ENCODE measurements at places on chromosomes 5 and 9. TPM values are rescaled to one million over a fixed set of nuclear protein-coding genes. Genes with fewer than 3 reads are reported as not detected.

The MARCOL gene
- not detected for polyA plus RNA-seq

DNA sequence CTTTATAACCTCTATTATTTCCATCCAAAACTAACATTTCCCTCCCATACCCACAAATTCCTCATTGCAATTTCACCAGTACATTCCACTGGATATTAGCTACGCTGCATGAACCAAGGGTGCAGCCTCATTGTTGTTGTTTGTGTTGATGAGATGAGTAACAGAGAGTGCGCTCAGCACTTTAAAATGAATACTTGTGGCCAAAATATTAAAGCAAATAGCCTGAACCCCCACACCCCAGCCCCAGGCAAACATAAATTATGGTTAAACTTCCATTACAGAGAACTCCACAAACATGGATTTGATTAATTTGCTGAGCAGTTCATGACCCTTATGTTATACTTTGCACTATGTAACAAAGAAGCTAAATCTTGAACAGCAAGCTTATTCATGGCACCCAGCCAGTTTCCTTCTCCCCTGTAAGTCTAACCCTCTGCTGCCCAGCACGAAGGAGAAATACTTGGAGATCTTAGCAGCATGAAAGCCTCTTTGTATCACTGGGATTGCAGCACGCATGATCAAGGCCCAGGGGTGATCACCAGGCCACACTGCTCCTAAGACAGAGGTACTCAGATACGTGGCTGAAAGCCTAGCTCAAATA, 205.0 kb downstream of the DOCK8 start:
- no peak for DNase-seq

The FST gene
- 106 TPM for polyA plus RNA-seq

The CATSPER3 gene
- 0.22 TPM for polyA plus RNA-seq

GRCh38 chr9:116287721-116288120, 134.1 kb downstream of the PAPPA start:
- no peak for DNase-seq

DNA sequence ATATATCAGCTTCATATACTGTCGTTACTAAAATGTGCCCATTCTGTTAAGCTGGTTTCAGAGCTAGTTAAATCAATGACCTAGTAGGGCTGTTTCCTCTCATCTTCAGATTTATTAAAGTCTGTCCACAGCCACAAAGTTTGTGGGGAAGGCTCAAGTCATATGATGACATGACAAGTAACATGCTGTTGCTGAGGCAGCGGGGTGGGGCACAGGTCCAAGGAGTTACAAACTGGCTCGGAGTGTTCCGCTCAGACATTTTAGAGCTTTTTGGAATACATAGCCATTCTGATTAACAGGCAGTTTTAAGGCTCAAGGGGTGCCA, 2.7 kb upstream of the ANP32B start:
- DNase-seq: no peak

DNA sequence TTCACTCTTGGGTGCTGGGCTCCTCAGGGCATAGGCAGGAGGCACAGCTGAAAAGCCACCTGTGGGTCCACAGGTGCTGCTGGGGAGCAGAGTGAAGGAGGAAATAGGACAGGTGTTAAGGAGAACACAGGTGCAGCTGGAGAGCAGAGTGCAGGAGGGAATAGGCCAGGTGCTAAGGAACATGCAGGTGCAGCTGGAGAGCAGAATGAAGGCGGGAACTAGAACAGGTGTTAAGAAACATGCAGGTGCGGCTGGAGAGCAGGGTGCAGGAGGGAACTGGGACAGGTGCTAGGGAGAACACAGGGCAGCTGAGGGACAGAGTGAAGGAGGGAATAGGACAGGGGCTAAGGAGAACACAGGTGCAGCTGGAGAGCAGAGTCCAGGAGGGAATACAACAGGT, 43.8 kb upstream of the PLEKHG4B start:
- no peak for DNase-seq

DNA sequence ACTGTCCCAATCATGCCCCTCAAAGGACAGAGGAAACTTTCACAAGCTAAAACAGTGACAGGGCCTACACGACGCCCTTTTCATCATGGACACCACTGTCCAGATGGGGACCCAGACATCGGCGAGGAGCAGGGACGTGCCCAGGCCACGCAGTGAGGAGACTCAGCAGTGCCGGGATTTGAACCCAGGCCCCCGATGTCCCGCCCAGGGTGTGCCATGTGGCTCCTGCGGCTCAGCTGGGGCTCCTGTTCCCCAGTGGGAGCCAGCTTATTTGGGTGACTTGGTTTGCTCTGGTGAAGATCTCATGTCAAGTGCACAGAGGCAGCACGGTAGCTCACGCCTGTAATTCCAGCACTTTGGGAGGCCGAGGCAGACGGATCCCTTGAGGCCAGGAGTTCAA, 82.2 kb downstream of the STK10 start:
- no peak for DNase-seq

The FBXW11 gene
- 77.1 TPM for polyA plus RNA-seq

The PCDHA9 gene
- 0.02 TPM for polyA plus RNA-seq

- no peak for DNase-seq
These were observed 45.3 kb upstream of the NCS1 start for GRCh38 chr9:130126721-130127433.

DNA sequence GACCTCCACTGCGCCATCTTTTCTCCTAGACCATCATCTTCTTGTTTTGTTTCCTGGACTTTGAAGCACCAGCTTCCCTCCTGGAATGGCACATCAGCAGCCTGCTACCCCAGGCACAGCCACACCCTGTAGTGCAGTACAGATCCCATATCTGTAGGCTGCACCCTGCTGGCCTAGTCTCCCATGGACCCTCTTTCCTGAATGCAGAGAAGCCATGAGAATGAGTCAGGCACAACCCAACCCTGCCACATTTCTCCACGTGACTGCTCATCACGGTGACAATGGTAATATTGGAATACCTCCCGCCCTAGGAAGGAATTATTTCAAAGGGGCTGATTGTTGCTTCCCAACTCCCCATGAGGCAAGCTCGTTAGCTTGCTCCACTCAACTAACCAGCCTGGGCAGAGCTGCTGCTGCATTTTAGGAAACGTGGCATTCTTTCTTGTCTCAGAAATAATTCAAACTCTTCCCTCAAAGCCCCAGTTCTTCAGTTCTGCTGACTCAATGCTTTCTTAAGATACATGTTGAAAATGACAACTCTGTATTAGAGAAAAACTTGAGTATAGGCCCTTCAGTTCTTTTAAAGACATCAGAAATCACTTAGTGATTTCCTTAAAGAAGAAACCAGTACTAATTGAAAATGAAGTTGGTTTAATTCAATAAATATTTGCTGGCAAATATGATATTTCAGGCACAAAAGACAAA, 328.1 kb downstream of the MLLT3 start:
- no peak for DNase-seq

The ENTPD8 gene
- not detected for polyA plus RNA-seq

- DNase-seq: no peak
These were observed 15.3 kb downstream of the NFIB start for GRCh38 chr9:14298601-14299022.

DNA sequence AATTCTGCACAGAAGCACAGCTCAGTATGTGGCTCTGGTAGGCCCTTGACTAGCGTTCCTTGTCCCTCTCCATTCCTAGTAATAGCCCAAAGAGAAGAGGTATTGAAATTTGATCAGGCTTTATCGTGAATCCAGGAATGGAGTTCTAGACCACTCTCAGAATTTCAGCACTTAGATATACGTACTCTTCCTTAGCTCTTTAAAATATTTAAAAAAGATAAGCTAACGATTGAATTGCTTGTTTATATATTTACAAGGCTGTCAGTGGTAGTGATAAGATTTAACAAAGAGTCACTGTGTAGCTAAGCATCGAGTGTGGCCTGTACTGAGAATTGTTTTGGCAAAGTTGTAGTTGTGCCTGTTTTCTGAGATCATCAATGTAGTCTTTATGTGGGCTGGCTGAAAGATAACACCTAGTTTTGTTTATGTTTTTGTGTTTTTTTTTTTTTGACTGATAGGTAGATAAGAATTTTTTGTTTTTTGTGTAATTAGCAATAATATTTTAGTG, 2.5 kb downstream of the KIAA1958 start:
- no peak for DNase-seq

GRCh38 chr5:180525399-180525798, 31.2 kb downstream of the CNOT6 start:
- no peak for DNase-seq

The NPR3 gene
- 4.0 TPM for polyA plus RNA-seq

Data from AG04450 (cell line).